ENCODE measurements at places on chromosomes 3 and 15.

DNA sequence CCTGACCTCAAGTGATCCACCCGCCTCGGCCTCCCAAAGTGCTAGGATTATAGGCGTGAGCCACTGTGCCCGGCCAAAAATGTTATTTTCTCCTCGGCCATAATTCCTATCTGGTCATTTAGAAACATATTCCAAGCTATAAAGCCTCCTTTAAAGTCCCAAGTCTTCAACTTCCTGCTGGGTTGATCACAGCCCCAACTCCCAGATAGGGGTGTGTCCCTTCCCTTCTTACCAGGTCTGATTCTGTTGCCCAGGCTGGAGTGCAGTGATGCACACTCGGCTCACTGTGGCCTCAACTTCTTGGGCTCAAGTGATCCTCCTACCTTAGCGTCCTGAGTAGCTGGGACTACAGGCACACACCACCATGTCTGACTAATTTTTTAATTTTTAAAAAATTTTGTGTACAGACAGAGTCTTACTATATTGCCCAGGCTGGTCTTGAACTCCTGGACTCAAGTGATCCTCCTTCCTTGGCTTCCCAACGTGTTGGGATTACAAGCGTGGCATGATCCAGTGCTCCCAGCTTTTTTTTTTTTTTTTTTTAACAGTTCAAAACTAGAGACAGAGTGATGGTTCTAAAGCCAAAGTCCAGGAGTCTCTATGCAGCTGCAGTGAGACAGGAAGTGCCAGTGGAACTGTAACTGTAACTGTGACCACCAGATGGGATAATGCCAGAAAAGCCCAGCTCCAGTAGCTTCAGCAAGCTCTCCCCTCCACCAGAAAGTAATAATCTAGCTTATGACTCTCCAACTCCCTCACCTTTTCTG, 8.2 kb upstream of the PRKAR2A start:
- DNase-seq, result no peak

DNA sequence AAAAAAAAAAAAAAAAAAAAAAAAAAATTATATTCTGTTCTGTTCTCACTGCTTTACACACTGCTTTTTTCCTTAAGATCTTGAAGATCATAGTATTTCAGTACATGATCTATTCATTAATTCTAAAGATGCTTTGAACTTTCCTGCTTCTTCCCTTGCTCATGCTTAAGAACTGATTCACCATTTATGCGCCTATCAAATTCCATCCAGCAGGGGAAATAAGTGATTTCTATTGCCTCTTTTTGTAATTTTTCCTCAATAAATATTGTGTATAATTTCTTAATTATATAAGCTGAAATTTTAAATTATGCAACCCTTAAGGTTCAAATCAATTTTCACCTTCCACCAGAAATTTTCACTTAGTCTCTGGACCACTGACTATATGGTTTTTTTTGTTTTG, 10.6 kb downstream of the DENND6A start:
- no peak for DNase-seq

- DNase-seq, result no peak
Measured at GRCh38 chr15:39575180-39575579, 5.7 kb upstream of the THBS1 start.

- DNase-seq, result no peak
Measured at GRCh38 chr3:109642025-109642424, 304.7 kb upstream of the DPPA4 start.

DNA sequence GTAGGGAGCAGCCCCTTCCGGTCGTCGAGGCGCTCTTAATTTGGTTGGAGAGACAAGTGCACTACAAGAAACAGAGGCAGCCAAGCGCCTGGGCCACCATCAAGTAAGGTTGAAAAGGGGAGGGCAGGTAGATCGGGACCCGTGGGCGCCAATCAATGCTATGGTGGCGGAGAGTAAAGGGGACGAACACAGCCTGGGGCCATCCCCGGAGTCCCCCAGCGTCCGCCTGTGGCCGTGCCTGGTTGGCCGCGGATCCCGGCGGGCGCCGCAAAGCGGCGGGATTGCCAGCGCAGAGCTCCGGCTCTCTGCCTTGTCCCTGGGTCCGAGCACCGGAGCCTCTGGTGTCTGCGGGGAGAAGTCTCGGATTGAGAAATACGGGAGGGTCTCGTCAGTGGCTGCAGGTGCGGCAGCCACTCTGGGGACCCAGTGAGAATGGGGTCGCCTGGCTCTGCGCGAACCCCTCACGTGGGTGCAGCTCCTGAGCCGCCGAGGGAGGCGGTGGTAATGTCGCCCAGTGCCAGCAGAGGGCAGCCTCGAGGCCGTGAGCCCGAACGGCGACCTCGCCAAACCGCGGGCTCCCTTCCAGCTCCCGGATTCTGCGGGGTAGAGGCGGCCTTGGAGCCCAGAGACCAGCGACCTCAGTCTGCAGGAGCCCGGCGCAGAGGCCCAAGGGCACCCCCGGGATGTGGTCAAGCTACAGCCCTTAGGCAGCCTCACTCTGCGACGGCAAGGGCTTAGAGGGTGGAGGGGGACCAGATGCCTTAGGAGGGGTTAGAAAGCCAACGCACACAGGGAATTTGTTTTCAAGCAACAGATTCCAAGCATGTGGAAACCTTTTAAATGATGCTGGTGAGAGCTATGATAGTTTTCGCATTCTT, 10.8 kb downstream of the FOXL2 start:
- DNase-seq, result peak; percentile 66

All from GM18507 (cell line).